ENCODE measurements at places on chromosomes 5 and 9. TPM values are rescaled to one million over a fixed set of nuclear protein-coding genes. Genes with fewer than 3 reads are reported as not detected.
A peak's percentile ranks its signal among the peaks of the same experiment; 100 is the strongest.

SPINK5 gene
- total RNA-seq = not detected

NFIL3 gene
- total RNA-seq = 32.5 TPM

PCDHGA7 gene
- total RNA-seq = not detected

CA9 gene
- not detected for total RNA-seq

DNA sequence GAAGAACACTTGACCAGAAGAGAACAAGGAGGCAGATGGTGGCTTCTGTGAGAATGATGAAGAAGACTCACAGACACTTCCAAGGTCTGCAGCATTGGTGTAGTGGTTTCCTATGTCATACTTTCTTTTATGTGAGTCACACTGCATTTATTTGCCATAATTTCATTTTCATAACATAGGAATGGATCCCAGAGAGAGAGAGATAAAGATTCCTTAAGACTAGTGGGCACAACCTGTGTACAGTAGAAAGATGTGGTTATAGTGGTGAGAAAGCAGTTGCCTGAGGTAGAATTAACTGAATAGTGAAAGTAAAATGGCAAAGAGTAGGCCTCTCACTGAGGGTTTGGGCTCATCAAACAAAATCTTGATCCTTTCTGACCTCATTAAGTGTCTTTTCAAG lies 7.6 kb upstream of the CCDC152 start:
- no peak for DNase-seq

DNA sequence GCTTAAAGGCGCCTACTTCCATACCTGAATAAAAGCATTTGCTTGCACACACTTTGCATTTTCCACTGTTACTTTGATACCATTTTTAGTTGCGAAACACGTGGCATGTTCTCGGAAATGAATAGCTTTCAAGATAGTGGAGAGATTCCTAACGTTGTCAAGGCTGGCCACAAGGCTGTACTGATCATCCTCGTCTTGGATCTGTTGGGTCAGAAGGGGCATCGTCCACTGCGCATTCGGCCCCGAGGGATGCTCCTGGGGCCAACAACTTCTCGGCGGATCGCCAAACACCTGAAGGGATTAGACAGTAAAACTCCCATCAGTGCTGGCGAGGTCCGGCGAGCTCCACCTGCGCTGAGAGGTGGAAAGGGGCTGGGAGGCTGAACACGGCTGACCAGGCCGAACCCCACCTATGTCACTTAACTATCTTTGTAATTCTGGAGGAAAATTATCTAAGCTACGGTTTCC lies 599 bp downstream of the RAD1 start:
- DNase-seq = peak; percentile 16

- DNase-seq = no peak
These were observed 32.4 kb upstream of the CDK20 start for GRCh38 chr9:88006511-88007290.

DNA sequence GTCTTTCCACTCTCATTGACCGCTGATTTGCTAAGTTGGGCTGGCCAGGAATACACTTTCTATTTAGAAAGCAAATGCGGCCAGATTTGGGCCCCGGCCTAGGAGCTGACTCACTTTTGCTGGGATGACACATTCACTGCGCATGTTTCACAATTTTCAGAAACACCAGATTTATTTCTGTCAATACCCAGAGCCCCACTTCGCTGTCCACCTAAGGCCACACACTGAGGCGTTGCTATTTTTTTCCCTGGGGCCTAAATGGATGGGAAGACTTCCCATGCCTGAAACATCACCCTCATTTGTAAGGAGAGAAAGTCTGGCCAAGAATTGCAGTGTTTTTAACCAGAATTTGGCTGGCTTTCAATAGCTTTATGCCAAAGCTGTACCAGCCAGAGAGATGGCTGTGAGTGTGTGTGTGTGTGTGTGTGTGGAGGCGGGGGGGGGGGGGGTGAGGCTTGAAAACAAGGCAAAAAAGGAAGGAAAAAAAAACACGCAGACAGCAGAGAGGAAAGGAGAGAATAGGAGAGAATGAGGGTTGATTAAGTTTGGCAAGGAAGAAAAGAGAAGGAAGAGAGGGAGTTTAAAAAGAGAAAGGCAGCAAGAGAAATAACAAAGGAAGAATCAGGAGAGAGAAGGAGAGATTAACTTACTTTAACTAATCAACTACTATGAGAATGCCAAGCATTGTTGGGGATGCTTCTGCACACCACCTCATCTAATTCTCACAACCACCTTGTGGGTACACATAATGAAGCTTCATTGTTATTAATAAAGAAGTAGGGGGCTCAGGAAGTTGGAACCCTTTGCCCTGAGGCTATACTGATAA lies 261.4 kb upstream of the KLF4 start:
- DNase-seq = no peak

DNA sequence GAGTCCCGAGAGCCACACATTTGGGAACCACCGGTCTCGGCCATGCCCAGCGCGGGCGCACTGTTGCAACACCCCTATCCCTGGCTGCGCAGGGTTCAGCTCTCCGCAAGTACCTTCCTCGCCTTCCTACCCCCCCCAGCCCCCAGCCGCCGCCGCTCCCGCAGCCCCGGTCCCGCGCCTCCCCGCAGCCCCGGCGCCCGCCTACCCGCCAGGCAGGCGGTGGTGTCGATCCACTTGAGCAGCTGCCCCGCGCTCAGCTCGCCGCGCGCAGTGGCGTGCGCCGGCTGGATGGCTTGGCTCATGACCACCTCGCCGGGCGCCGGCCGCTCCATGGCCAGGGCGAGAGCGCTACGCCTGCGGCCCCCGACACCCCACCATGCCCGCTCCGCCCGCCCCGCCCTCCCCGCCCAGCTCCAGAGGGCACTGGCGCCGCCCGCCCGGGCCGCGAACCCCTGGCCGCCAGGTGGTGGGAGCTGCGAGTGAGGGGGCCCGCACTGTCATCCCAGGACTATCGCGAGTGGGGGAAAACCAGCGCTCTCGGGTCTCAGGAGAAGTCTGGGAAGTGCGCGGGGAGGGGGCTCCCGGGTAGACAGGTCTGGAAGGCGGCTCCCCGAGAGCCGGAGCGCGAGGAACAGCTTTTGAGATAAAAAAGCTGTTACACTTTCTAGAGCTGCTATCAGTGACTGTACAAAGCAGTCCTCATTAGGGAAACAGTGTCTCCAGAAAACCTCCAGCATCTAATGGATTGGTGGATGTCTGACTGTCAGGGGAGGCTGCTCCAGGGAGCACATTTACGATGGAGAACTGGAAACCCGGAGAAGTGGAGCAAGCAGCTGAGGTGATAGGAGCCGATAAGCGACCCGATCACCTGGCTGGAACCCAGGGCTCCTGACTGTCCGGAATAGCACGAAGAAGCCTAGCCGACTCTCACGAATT lies at the start of gene ACOT12:
ACOT12 (minus strand) TSS at position 352 of the 936 bp plus-strand sequence; CDS start at position 332, 20 bp downstream.
- DNase-seq = no peak

- DNase-seq = no peak
These were observed 125.5 kb upstream of the IFNE start for GRCh38 chr9:21607576-21607975.

DNA sequence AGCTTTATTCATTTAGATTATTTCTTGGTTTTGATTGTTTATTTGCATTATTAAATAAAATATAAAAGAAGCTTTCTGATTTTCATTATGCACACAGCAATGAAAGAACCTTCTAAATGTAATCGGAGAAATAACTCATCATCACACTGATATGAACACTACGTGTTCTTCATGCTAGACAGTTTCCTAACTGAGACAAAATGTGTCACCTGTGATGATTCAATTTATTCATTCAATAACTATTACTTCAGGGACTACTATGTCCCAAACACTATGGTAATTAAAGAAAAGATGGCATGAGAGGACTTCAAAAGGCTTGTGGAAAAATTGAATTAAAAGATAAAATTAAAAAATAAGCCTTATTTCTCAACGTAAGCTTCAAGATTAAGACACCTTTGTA lies 118.1 kb downstream of the SPEF2 start:
- no peak for DNase-seq

GRCh38 chr9:82736701-82737100 lies 326.2 kb downstream of the RASEF start:
- no peak for DNase-seq

DNA sequence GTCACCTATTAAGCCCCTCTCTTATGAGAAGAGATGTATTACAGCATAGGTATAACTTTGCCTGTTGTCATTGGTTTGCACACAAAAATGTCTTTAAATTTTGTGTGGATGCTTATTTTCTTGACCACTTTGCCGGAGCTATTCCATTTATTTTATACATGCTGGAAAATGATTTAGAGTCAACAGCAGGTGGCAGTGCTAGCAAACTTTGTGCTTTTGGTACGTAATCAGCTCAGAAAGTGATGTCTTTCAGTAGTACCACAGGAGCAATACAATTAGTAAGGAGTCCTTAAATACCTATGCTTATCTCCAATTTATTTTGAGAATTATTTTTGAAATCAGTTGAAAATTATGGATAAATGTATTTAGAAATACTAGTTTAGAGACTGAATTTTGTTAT lies 19.8 kb upstream of the NUDT12 start:
- DNase-seq = no peak
